ENCODE measurements at places on chromosomes 4 and X.

- DNase-seq, result no peak
Measured at GRCh38 chr4:19829101-19829500, 422.6 kb upstream of the SLIT2 start.

DNA sequence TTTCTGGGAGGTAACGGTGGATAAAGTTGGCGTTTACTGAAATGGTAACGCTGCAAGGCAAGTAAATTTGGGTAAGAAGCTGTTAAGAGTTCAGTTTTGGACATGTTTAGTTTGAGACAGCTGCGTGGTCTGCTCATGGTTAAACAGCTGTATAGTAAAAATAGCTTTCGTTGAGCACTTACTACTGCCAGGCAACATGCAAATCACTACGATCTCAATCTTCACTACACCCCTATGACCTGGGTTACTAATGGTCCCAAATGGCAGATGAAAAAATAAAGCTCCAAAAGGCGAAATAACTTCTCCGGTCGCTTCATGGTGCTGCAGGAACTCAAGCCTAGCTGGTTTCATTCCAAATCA, 22.2 kb downstream of the FABP2 start:
- no peak for DNase-seq

GRCh38 chrX:40090961-40091360, 6.8 kb downstream of the BCOR start:
- DNase-seq, result no peak

DNA sequence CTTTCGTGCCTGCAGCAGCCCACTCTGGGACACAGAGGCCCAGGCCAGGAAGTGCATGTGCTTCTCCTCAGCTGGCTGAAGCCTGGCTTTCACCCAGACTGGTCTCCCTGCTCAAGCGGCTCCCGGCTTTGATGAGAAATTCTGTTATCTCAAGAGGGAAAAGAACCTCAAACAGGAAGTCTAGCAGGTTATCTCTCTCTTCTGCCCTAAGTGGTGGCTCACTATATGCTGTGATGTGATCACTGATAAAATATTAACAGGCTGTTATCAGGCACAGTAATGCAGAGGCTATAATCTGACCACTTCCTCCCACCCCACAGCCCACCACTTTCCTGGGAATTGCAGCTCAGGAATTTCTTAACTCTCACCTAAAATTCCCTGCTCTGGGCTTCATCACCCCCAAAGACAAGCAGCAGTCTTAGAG, 13.3 kb downstream of the CLDN2 start:
- no peak for DNase-seq

DNA sequence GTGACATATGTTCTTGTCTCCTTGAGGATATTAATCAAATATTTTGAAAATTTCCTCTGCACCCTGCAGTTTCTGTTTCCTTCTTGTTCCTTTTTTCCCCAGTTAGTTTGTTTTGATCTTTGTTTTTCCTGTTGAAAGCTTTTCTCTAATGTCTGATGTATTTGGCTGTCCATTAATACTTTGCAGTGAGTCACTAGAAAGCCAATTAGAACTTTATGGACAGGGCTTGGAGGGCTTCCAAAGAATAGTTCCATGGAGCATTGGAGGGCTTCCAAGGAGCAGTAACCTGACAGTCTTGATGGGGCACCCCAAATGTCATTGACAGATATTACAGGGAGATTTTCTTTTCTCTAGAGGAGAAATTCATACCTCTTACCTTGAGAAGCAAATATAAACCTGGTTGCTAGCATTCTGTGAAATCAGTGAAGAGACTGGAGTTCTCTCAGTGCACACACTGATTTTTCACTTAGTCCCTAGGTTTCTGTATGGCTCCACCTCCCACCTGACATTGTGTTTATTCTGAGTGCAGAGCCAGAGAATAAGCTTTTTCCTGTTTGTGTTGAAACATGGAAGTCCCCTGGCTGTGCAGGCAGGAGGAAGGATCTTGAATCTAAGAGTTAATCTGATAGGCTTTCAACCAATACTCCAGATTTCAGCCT, 26.5 kb downstream of the SPARCL1 start:
- DNase-seq, result no peak

DNA sequence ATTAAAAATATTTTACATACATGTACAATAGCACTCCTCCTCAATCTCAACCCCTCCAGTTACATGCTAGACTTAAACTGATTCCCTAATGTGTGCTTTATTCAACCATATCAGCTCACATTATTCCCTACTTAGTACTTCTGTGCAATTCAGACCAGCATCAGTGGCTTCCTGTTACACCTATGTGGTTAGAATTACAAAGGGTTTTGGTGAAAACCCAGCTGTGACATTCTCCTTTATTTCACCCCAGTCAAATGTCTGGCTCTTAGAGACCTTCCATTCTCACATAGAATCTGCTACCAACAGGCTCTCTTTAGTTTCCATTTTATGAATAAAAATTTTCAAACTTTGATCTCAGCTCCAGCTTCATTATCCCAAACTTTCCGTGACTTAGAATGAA, 85.2 kb upstream of the SLC7A11 start:
- DNase-seq, result no peak

DNA sequence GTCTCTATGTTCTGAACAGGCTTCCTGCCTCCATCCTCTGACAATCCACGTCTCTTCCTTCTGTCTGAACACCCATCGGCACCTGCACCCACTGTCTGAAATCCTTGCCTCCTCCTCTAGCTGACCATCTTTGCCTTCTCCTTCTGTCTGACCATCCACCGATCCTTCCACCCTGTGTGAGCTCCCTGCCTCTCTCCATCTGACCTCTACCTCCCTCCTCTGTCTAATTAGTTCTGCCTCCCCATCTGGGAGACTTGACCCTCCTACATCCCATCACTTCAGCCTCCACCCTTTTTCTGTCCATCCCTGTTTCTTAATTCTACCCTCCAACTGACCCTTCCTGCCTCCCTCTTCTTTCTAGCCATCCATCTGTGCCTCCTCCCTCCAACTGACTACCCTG, 10.0 kb downstream of the SLC38A5 start:
- no peak for DNase-seq

GRCh38 chr4:82462415-82462831, 32.0 kb downstream of the ENOPH1 start:
- peak; percentile 75 for DNase-seq

DNA sequence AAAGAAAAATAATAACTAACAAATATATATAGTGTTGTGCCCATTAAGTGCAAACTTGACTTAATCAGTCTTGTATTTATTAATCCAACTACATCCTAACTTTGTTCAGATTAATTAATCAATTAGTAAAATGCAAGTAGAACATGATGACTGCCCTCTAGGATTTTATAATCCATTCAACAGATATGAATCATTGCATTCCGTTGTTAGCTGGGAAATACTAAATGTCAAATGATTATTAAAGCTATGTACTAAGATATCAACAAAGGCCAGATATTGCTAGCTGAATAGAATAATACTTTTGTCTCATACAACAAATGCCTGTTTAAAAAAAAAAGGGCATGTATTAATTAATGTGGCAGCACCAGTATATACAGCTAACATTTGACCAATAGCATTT, 1366.3 kb downstream of the STIM2 start:
- DNase-seq, result no peak

- no peak for DNase-seq
Measured at GRCh38 chrX:41667631-41668030, 21.1 kb upstream of the GPR34 start.

DNA sequence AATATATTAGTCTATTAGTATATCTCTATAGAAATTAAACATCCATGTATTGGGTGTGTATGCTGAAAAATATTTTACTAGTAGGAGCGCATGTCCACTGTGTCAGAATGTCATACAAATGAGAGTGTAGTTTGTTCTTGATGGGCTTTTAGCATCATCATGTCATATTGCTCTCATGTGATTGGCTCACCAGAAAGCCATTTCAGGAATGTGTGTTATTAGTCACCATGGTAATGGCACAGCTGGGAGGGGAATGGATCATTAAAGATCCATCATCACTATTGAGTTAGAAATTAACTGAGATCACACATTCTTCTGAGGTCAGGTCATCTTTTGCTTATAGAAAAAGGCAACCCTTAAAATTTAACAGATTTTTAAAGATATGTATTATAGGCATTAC, 77.3 kb downstream of the PHEX start:
- no peak for DNase-seq

DNA sequence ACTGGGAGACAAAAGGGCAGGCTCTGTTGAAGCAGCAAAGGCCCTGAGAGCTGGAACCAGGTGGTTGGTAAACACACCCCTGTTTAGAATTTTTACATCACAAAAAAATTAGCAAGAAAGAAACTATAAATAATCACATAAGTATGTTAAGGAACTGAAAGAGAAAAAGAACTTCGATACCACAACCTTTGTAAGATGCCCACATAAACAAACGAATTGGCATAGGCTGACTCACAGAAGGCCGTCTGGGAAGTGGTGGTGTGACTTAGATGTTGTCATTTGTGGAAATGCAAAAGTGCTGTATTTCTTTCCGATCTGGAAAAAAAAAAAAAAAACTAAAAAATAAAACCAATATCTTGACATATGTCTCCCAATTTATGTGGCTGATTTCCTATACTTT, 235.1 kb downstream of the USP46 start:
- no peak for DNase-seq

DNA sequence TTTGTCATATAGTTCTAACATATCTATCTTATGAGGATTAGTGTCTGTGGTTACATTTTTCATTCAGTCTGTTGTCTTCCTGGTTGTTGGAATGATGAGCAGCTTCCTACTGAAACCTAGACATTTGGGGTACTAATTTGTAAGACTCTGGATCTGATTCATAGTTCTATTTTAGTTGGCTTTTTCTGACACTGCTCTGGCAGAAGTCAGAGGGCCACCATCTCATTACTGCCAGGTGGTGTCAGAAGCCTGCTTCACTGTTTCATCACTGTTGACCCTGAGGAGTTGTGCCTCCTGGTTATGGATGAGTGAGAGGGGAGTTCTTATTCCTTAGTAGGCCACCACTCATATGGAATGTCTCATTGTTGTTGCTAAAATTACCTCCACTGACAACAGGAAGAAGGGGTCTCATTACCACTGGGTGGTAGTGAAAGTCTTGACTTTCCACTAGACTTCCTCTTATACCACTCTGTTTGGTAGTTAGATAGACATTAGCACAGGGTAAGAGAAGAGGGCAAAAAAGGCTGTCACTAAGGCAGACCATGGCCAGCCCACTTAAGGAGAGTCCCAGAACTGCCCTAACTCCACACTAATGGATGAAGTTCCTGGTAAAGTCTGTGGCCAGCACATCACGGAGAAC, 395.2 kb downstream of the SPOCK3 start:
- no peak for DNase-seq

DNA sequence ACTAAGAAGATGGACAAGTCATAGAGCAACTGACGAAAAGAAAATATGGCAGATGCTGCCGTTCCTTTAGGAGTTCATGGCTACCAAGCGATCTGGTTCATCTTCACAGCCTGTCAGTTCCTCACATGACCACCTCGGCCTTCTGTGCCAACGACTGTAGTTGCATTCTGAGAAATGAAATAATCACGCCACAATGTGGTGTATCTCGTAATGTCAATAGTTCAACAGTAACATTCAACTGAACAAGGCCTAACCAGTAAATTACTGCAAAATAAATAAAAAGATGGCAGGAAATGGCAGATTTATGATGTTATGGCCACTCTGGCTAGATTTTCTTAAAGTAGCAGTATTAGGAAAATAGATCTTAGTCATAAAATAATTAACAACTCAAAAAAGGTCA, 4.4 kb downstream of the GPRIN3 start:
- peak; percentile 73 for DNase-seq

- no peak for DNase-seq
Measured at GRCh38 chr4:108270466-108271450, 102.0 kb upstream of the LEF1 start.

GRCh38 chr4:59339631-59340030, 1860.5 kb upstream of the ADGRL3 start:
- DNase-seq, result no peak

DNA sequence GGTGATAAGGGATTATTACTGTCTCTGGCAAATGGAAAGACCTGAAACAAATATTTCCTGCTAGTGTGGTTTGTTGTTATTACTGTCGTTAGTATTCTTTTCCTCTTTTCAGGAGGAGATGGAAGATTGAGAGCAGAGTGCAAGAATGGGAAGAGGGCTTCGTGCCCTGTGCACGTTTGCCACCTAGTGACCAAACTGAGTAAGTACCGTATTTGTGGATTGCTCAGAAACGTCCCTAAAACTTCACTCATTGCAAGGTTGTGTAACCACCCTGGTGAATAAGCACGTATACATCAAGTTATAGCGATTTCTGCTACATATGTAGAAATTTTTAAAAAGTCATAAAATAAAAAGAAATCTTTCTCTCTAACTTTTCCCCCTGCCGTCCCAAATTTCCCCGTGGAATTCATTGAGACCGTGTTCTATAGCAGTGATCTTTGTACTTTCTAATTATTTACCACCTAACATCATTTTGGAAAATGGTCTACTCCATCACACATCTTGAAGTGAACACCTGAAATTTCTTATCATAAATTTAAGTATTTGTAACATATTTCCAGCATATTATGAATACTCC, 24.3 kb downstream of the LINC00632 start:
- DNase-seq, result no peak

- no peak for DNase-seq
Measured at GRCh38 chr4:3077796-3078195, 3.3 kb downstream of the HTT start.

DNA sequence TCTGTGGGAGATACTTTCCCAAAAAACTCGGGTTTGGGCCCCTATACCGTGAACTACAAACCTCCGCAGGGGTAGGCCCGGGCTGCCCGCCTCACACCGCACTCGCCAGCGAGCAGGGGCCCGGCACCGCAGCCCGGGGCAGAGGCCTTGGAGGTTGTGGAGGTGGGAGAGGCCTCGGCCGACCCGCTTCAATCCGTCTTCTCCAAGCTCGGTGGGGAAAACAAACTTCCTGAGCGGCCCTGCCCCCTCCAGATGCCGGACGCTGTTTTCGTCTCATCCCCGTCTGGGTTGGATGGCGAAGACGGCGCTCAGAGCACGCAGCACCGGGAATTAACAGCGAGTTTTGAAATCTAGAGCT, 442 bp upstream of the MCUB start:
- DNase-seq, result peak; percentile 33

- no peak for DNase-seq
Measured at GRCh38 chr4:188435381-188435780, 296.1 kb downstream of the TRIML1 start.

- DNase-seq, result no peak
Measured at GRCh38 chr4:159735281-159736207, 632.7 kb downstream of the RAPGEF2 start.

GRCh38 chr4:24978291-24979075, 52.3 kb downstream of the LGI2 start:
- no peak for DNase-seq

DNA sequence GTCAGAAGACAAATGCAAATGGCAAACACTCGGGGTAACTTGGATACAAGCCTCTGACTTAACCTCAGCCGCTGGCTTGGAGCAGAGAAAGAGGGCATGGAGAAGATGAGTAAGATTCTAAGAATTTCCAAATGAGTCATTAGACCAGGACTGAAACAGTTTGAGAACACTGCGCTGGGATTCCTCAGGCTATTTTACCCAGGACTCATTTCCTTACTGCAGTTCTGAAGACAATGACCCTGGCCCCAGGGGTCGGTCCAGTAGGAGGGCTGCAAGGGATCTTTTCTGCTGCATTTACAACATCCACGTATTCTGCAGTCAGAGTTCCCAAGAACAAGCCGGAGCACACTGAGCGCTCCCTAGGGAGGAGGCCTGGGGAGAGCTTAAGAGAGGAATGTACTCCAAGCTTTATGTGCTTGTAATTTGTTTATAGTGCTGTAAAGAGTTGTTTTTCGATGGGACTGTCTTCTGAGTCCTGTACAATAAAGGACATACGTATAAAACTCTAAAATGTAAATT, 27.3 kb upstream of the SORBS2 start:
- DNase-seq, result no peak

GRCh38 chr4:109921384-109921808, 8.7 kb downstream of the EGF start:
- DNase-seq, result no peak
